Natural killer cell treated with Interleukin-12 subunit alpha and Interleukin-12 subunit beta and Interleukin-15 and Interleukin-18, amount 100 ng/mL, for 72 hours (primary cell): ENCODE measurements at places on chromosomes 13 and 19.

DNA sequence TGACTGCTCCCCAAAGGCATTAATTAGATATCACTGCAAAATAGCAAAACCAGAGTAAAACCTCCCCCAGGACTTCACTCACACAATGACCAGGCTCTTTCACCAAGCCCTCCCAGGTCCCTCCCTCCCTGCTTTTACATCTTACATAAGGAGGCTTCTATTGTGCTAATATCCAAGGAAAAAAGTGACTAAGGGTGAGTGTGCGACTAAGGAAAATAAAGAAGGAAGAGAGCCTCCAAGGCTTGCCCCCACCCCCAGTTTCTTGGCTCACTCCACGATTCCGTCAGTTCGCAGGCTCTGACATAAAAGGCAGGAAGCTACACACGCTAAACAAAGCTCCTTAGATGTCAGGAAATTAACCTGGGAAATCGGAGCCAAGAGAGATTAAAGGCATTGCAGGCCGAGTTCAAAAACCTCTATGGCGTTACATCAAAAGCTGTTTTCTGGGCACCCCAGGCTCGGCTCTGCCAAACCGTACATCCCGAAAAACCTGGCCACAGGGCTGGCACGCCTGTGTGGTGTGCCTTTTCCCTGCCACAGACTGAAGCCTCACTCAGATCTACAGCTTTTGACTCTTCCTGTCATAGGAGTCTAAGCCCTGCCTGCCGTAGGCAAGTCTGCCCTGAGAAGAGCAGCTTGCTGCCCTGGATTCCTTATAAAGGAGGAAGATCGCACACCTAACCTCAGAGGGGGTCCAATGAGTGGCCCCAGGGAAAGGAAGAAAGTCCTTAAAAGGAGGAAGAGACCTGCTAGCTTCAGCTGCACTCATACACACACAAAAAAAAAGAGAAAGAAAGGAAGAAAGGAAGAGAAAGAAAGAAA is 67.0 kb upstream of the SERP2 start:
- no peak for DNase-seq

DNA sequence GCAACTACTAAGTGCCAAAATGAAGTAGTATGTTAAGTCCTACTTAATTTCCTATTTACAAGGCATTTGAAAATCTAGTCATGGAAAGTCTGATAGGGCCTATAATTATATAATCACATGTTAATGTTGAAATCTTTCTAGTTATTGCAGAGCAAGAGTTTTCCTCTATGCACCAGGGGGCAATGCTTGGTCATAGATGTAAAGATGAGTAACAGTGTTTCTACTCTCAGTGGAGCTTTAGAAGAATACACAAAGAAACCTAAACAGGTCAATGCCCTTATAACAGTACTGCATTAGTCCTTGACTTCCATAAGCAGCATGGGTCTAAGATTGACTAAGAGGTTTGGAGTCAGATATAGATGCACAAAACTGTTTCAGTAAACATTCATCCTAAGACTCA is 218.7 kb downstream of the KCTD12 start:
- DNase-seq, result no peak

DNA sequence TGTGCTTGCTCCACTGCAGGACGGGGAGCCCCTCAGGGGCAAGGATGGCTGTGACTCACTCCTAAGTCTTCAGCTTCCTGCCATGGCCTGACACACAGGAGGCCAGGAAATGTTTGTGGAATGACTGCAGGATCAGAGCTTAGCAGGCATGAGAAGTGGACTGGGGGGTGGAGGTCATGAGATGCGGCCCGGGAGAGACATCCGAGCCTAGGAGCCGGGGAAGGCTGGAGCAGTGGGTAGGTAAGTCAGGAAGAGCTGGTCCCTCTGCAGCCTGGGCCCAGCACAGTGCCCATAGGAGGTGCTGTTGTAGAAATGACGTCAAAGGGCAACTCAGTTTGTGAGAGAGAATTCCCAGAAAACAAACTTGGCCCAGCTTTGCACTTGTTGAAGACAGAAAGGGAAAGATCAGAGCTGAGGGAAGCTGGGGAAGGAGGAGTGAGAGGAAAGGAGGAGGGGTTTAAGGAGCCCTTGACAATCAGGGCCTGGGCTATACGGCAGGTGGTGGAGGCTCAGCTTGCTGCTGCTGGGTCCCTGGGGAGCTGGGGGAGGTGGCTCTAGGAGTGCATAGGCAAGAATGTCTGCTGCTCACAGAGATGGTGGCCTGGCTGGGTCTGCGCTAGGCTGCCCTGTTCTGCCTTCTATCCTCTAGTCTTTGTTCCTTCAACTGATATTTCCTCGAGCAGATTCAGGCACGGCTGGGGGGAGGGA is 18.5 kb downstream of the POU2F2 start:
- no peak for DNase-seq

- DNase-seq, result no peak
Observed at GRCh38 chr13:71054358-71054757, 812.6 kb downstream of the DACH1 start.

GRCh38 chr19:892243-892893 is 619 bp downstream of the MED16 start:
- DNase-seq, result no peak

GRCh38 chr13:112905086-112905485 is 63.9 kb upstream of the MCF2L start:
- peak; percentile 12 for DNase-seq

DNA sequence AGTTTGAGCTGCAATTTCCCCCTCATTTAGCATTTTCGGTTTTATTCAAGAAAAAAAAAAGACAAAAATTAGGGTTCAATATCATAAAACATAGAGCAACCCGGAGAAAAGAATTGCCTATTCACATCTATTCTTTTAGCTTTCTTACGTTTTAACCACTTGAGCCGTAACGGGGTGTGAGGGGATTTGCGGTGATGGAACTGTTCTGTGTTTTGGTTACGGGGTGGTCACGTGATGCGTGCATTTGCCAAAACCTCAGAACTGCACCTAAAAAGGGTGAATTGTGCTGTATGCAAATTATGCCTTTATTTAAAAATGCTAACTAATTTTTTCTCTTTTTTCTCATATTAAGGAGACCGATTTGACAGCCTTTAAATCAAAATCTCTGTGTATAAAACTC is 22.1 kb downstream of the CLEC11A start:
- DNase-seq, result no peak

DNA sequence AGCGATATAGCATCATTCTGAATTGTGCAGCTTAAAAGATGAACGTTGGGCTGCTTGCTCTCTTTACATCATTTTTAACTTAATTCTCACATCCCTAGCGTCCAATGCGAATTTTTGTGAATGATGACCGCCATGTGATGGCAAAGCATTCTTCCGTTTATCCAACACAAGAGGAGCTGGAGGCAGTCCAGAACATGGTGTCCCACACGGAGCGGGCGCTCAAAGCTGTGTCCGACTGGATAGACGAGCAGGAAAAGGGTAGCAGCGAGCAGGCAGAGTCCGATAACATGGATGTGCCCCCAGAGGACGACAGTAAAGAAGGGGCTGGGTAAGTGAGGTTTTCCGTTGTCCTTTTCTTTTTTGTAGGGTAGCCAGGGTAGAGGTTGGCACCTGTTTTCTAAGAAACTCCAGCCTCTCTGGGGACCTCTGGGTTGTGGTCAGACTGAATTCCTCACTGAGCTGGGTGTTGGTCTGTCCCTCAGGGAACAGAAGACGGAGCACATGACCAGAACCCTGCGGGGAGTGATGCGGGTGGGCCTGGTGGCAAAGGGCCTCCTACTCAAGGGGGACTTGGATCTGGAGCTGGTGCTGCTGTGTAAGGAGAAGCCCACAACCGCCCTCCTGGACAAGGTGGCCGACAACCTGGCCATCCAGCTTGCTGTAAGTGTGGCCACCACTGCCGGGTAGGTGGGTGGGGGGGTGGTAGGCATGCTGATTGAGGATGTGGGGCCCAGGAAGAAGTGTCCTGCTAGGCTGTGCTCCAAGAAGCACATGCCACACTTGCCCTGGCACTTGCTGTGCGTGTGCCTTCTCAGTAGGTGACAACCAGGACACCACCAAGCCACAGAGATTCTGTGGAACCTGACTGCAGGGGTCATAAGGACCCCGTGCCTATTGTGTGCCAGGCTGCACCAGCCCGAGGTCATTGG is 17.0 kb downstream of the ILF3 start:
- no peak for DNase-seq

- no peak for DNase-seq
Observed at GRCh38 chr13:105016266-105016665, 1519.2 kb downstream of the EFNB2 start.

- no peak for DNase-seq
Observed at GRCh38 chr13:31970231-31970930, 61.2 kb upstream of the FRY start.

GRCh38 chr19:38769635-38770211 is 3.6 kb downstream of the LGALS7 start:
- DNase-seq, result peak; percentile 92

GRCh38 chr13:20131057-20131832 is 29.6 kb downstream of the GJA3 start:
- no peak for DNase-seq

GRCh38 chr19:51571599-51571998 is 516 bp downstream of the ZNF175 start:
- no peak for DNase-seq

- no peak for DNase-seq
Observed at GRCh38 chr13:102654756-102655155, 40.1 kb downstream of the METTL21C start.

DNA sequence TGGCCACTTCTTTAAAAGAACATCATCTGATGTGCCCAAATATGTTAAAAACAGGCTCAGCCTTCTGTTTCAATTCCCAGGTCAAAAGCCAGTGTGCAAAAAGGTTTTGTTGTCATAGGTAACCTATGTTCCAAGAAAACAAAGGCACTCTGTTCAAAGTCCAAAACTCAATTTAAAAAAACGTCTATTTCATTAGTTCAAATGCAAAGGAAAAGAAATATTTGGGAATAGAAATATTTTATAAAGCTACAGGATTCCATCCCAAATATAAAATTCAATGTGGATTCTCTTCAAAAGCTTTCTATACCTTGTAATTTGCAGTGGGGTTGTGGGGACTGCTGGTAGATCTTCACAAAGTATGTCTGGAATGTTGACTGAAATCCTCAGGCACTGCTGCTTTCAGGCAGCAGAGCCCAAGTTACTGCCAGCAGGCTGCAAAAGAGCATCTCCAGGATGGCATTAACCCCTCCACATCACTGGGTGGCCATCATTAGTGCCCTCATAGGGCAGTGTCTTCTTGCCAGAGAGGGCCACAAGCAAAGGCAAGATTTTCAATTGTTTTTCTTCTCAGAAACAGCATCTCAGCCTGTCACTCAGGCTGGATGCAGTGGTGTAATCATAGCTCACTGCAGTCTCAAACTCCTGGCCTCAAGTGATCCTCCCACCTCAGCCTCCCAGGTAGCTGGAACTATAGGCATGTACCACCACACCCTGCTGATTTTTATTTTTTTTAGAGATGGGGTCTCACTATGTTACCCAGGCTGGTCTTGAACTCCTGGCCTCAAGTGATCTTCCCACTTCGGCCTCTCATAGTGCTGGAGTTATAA is 22.8 kb upstream of the STK24 start:
- no peak for DNase-seq

GRCh38 chr19:18790566-18791314 is at the start of gene COMP:
Gene COMP (minus strand): TSS chr19:18791305. CDS start chr19:18791269, 36 bp downstream.
- DNase-seq, result no peak

DNA sequence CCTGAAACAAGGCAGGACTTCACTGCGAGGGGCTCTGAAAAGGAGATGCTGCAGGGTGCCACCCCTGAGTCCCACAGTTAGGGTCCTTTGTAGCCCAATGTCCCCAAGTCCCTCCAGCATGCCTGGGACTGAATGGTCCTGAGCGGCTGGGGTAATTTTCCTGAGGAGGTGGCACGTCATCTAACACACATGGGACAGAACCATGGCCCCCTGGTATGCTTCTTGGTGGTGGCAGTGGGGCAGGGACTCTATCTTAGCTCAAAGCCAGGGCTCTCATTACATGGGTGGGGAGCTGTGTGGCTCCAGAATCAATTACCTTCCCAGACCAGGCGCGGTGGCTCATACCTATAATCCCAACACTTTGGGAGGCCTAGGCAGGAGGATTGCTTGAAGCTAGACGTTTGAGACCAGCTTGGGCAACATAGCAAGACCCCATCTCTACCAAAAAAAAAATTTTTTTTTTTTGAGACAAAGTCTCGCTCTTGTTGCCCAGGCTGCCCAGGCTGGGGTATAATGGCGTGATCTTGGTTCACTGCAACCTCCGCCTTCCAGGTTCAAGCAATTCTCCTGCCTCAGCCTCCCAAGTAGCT is 7.9 kb upstream of the SLC7A9 start:
- DNase-seq, result no peak

DNA sequence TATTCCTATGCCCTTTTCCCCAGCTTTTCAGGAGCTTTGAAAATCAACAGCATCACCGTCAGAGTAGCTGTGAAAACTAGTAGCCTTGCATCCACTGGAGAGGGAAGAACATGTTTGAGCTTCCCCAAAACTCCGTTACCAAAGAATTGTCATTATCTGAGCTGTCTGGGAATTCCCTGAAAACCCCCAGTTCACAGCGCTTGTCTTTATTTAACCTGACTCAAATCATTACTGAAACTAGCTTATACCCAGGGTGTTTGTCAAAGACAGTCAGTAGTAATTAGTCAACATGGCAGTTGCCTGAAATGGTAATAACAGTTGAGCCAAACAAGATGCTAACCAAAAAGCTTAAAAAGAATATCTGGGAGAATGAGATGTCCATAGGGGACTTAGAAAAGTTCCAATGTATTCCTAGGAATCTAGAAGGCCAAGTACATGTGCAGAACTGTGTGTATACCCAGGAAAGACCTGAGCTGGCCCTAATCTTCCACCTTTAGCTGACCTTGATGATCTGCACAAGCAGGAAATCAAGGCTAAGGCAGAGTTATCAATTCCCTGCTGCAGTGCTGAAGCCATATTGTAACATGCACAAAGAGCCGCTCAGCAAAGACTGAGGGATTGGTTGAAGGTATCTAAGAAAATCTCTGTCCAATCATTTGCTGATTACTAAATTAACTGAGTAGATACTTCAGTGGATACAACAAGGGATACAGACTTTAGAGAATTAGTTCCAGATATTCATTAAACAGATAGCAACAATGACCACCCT is 130.8 kb downstream of the KL start:
- DNase-seq, result no peak

DNA sequence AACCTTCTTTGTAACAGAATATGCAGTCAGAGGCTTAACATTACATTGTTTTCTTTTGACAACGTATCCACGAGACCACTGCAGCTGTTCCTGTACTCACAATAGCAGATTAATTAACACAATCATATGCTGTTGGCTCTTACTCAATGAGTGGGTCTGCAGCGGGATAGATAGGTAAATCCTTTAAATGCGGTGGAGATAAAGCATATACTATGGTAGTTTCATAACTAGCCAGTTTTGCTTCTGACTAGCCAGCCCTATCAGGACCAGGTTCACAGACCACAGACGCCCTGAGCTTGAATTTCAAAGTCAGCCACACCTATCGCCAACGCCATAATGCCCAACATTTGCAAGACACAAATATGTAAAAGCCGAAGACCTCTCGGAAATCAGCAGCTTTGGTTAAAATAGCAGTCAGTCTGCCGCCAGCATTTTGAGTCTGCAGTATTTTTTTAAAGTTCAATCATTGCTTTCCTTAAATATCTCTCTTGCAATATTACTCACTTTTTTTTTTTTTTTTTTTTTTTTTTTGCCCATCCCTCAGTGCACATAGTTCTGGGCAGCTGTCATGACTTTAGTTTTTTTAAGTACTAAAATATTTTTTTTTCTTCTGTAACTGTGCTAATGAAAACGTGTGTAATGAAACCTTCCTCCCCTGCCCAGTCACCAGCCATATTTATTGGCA is 120.5 kb downstream of the ZNF536 start:
- no peak for DNase-seq

GRCh38 chr13:34869696-34870095 is 72.4 kb upstream of the NBEA start:
- DNase-seq, result no peak

- no peak for DNase-seq
Observed at GRCh38 chr13:73520566-73521289, 461.9 kb downstream of the KLF5 start.
